ENCODE measurements at places on chromosomes 7 and 10. TPM values are rescaled to one million over a fixed set of nuclear protein-coding genes. Genes with fewer than 3 reads are reported as not detected.

GRCh38 chr7:6496842-6497636 lies 49.3 kb upstream of the DAGLB start:
- H3K36me3 ChIP-seq: no peaks in the 10 kb centered on the region
- no peak for DNase-seq
- no peak overlapping the region for H3K4me3 ChIP-seq
- H3K27me3 ChIP-seq: no peaks in the 10 kb centered on the region

DNA sequence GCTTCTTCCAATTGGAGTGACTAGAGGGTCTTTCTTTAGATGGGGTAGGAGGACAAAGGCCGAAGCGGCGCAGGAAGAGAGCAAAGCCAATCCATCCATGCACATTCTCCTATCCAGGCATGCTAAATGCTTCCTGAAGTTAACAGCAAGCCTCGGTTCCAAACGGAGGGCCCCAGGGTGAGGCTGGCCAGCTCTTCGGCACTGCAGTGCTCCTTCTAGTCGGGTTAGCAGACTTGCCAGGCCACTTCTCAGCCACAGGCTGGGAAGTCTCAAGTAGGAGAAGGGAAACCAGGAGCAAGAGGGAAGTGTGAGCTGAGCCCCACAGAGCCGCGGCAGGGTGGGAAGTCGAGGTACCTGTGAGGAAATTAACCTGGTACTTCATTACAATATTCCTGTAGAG lies 253.8 kb upstream of the INHBA start:
- H3K4me1 ChIP-seq: peaks cover 11% of the 10 kb centered on the region
- no peak overlapping the region for H3K27ac ChIP-seq
- H3K27me3 ChIP-seq: no peaks in the 10 kb centered on the region

DNA sequence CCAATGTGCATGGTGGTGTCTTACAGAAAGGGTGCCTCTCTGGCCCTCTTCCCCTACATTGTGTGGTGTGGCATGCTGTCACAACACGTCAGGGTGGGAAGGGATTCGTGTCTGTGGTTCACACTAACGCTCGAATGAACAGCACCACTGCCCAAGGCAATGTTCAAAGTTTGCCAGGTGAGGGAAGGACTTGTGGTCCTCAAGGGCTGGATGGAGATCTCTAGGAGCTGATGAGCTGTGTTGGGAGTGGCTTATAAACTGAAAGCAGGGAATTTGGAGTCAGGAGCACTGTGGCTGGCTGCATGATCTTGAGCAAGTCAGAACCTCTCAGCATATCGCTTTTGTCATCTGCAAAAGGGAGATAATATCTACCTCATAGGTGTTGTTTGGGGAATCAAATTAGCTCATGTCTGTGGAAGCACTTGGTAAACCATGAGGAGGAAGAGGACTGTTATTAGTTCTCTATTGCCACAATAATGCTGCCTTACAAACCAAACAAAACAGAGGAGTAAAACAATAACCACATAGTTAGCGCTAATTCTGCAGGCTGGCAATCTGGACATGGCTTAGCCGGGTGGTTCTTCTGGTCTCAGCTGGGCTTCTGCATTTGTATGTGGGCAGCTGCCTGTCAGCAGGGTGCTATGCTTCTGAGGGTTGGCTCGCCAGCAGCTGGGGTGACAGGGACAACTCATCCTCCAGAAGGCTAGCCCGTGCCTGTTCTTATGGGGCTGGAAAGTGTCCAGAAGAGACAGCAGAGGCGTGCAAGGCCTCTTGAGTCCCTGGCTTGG lies 22.9 kb upstream of the C10orf105 start:
- no peak for DNase-seq
- H3K4me1 ChIP-seq: peaks cover 6% of the 10 kb centered on the region
- no peak overlapping the region for H3K27ac ChIP-seq
- H3K36me3 ChIP-seq: no peaks in the 10 kb centered on the region
- no peaks in the 10 kb centered on the region for H3K27me3 ChIP-seq

The PRLHR gene
- not detected for total RNA-seq

The UNCX gene
- not detected for total RNA-seq

Measured in endothelial cell of umbilical vein (primary cell).